ENCODE measurements at places on chromosomes 12 and 14.

- no peak for DNase-seq
Observed at GRCh38 chr12:108612788-108613282, 15.0 kb upstream of the TMEM119 start.

DNA sequence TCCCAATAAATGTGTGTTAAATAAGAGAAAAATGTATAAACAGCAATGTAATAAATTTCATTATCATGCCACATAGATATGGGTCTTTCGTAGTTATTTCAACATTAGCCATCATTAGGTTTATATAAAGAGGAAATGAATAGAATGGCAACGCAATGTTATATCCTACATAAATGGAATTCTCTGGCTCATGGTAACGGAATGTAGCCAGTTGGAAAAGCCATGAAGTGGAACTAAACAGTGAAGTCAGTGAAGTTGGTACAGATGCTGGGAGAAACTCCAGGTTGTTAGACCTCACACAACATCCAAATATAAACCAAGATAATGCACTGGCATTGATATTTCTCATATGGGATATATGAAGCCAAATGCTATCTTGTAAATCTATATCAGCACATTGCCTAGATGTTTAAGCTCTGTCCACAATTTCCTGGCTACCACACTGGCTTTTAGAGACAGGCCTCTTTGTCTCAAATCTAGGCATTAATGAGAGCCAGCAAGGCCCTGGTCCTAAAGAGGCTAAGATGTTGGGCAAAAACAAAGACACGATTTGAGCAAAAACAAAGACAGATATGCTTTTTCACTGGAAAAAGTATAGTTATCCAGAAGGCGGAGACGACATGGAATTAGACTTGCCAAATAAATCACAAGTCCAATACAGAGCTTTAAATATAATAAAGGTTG is 861.0 kb downstream of the RPS29 start:
- no peak for DNase-seq

DNA sequence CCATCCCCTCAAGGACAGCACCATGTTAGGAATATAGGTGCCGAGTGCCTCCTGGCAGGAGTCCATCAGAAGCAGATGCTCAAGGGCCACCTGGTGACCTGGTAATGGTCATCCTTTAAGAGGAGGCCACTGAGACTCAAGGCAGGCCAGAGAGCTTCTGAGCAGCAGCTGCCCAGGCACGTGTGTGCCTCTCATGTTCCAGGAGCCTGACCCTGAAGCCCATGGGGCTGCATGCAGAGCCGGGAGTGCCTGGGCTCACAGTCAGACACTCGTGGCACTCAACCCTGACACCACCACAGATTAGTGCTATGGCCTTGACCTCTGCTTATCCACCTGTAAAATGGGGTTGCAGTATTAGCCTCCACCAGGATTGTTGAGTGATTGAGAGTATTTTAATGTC is 45.6 kb downstream of the C14orf132 start:
- no peak for DNase-seq

- DNase-seq, result no peak
Observed at GRCh38 chr14:104735830-104736642, 12.0 kb downstream of the ADSS1 start.

- no peak for DNase-seq
Observed at GRCh38 chr14:55136241-55136640, 7.2 kb downstream of the LGALS3 start.

DNA sequence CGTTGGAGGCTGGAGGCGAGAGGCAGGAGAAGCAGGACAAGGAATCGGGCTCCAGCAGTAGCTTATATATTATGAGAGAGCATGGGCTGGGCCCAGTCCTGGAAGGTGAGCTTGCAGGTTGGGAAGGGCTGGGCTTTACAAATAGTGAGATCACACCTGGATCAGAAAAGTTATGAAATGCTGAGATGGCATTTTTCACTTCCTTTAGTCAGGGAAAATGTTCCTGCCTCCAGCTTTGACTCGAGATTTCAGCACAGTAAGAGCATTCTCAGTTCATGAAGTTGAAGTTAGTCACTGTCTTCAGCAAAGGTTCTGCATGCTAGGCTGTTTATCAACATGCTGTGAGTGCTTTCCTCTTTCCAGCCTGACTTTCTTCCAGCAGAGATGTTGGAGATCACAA is at the start of gene KRT6C:
Gene KRT6C, minus strand, starts transcription at position 38 of the 400 bp plus-strand sequence. CDS start 68 bp downstream, outside the sequence.
- DNase-seq, result no peak

GRCh38 chr14:95516554-95517181 is at the start of gene SYNE3:
TSS of gene SYNE3 (minus strand) at chr14:95516650. CDS start at chr14:95475821, 40,829 bp downstream.
- DNase-seq, result peak; percentile 57

GRCh38 chr12:97912943-97913342 is 450.3 kb downstream of the RMST start:
- no peak for DNase-seq

DNA sequence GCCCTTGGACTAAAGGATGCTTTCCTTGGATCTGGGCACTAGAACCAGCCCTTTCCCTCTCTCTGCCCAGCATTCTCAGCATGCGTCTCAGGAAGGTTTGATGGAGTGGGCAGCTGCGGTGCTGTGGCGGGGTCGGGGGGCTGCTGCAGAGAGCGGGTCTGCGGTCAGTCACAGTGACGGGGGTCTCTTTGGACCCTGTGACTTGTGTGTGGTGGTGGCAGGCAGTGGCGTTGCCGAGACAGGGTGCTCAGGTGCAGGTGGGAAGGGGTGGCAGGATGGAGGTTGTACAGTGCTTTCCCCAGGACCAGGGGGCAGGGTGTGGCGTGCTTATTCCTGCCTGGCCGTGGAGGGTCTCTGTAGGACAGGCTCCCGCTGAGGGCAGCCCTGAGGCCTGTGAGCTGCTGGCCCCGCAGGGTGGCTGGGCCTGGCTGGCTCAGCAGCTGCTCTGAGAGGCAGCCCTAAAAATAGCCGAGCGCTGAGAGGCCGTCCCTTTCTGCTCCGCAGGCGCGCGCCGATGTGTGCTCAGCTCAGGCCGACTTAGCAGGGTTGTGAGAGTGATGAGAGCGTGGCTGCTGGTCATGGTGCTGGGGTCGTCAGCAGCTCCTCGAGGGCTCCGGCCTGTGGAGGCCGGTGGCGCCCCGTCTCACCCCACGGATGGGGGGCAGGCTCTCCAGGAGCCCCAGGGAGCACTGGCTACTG is 9.7 kb downstream of the PACS2 start:
- DNase-seq, result no peak

GRCh38 chr14:103905842-103906456 is 22.3 kb upstream of the TDRD9 start:
- no peak for DNase-seq

- peak; percentile 39 for DNase-seq
Observed at GRCh38 chr12:108955225-108955835, 65.5 kb downstream of the SVOP start.

DNA sequence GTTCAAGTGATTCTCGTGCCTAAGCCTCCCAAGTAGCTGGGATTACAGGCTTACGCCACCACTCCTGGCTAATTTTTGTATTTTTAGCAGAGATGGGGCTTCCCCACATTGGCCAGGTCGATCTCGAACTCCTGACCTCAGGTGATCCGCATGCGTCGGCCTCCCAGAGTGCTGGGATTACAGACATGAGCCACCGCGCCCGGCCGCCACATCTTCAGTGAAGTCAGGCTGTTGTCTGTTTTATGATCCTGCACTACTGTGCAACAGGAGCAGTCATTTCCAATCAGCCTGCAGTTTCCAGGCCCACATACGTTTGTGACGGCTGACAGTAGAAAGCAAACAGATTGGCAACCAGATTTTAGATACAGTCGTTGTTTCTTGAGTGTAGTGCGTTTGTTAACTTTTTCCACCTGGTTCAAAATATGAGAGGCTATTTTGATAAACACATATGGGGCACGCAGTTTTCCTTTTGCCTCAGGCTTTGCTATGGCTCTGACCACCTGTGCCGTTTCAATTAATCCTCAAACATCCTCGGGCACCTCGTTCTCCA is 74.8 kb downstream of the LGMN start:
- no peak for DNase-seq

DNA sequence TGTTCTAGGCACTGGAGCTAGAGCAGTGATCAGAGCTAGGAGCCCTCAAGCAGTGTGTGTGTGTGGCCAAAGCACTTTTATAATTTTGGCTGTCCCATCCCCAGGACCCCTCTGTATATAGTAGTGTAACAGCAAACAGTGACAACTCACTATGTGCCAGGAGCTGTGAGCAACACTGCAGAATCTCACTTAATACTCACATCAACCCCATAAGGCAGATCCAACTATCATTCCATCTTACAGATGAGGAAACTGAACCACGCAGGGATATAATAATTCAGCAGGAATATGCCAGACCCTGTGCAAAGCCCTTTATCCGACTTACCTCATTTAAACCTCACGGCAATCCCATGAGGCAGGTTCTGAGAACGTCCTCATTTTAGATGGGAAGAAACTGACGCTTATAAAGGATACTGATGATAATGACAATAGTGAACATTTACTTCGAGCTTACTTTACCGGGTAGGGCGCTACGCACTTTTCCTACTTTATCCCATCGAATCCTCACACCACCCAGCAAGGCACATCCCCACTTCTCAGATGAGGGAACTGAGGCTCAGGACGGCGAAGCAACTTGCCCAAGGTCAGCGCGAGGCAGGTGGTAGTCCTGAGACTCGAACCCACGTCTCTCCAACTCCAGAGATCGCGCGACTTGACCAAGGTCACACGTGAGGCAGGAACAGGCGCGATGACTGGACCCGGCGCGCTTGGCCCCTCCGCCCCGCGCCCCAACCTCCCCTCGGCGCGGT is 687 bp downstream of the RAB35 start:
- peak; percentile 67 for DNase-seq

GRCh38 chr12:126570566-126570965 is 1505.3 kb downstream of the AACS start:
- no peak for DNase-seq

DNA sequence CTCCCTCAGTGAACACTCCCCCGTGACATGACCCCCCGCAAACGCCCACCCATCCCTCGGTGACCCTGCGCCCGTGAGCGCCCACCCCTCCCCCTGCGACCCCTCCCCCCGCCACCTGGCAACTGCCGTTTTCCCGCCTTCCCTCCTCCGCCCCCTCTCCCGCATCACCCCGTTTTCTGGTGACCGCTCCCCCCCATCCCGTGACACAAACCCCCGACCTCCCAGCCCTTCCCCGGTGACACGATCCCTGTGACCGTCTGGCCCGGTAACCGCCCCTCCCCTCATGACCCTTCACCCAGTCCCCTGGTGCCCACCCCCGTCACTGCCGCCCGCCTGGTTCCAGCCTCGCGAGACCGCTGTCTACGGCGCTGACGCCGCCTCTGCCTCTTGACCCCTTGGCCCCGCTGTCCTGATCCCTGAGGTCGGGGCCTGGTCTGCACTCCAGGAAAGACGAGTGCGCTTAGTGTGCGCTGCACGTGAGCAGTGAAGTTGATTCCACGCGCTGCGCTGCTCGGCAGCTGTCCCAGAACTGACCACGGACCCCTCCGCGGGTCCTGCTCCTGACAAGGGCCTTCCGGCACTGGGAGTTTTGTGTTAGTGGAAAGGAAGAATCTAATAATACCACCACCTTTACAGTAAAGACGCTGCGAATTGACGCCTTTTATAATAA is 59.4 kb downstream of the DDX51 start:
- peak; percentile 74 for DNase-seq

All from HEK293T (cell line).